Upper lobe of right lung (tissue), 1 donor: ENCODE measurements at places on chromosomes 11 and 22.

- DNase-seq = no peak
These were observed 5.0 kb downstream of the THY1 start for GRCh38 chr11:119417726-119418540.

- peak; percentile 41 for DNase-seq
These were observed 959 bp upstream of the HIPK3 start for GRCh38 chr11:33256031-33256812.

- DNase-seq = no peak
These were observed 4.9 kb downstream of the MMP13 start for GRCh38 chr11:102950622-102951081.

- no peak for DNase-seq
These were observed 7.6 kb upstream of the SLC39A13 start for GRCh38 chr11:47400768-47401279.

DNA sequence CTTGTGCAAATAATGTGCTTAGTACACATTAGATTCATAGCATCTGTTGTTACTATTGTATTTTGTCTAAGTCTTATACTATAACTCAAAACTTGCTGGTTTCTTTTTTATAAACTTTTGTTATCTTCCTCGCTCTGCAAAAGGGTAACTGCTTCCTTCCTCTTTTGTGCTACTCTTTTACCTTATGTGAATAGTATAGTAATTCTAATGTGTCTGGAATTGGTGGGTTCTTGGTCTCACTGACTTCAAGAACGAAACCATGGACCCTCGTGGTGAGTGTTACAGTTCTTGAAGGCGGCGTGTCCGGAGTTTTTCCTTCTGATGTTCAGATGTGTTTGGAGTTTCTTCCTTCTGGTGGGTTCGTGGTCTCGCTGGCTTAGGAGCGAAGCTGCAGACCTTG is 563.1 kb upstream of the LUZP2 start:
- DNase-seq = no peak

DNA sequence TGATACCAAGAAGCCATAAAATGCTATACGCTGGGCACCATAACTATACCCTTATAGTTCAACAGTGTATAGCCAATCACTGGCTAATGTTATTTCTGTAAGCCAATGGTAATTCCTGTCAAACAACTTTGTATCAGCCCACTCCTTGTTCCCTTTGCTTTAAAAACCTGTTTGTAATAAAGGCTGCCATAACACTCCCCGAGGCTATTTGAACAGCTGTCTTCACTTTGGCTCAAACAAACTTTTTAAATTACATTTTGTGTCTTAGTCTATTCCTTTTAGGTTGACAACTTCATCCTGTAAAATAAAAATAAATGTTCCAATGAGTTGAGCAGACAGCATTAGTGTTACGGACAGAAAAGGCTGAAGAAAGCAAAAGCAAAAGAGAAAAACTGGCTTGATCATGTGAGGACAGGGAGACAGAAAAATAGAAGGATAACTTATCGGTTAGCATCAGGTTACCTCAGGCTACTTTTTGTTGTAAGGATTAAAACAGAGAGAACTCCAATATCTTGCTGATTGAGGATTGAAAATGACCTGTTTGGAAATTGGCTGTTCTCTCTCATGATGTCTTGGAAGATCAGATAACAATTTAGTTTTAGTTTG is 95.0 kb downstream of the AASDHPPT start:
- no peak for DNase-seq

DNA sequence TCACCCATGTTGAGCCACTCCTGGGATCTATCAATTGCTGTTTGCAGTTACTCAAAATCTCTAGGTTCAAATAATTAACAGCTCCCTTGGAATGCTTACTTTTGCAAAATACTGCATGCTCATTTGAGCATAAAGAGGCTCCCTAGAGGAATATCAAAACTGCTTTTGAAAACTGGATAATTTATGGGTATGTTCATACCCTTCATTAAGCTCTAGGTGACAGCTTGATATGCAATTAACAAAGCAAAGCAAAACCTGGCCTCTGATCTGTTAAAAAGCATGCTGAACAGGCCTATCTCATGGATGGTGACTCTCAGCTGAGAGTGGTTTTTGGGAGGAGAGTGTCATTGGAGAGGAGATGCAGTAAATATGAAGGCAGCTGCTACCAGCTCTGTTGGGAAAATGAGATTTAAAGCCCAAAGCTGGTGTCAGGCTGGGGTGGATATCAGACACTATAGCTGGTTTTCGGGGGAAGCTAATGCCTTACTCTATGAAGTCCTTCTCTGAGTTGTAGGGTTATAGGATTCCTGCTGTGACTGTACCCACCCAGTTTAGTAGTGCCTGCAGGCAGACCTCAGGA is 110.9 kb downstream of the RASSF10 start:
- no peak for DNase-seq

DNA sequence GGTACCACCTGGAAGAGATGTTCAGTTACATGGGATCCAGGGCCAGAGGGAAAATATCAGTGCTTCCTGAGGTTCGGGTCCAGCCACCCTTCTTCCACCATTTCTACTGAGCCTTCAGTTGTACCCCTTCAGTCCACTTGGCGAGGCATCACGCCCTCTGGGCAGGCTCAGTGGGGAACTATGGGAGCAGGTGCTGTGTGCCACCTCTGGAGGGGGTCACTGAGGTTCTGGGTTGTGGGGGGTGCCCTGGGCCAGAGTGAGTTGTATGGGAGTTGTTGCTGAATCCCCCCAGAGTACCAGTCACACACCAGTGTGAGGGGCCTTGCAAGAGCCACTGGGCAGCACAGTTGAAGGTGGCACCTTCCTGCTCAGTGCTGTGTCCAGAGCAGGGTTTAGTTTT is 2.7 kb upstream of the SREBF2 start:
- DNase-seq = no peak

DNA sequence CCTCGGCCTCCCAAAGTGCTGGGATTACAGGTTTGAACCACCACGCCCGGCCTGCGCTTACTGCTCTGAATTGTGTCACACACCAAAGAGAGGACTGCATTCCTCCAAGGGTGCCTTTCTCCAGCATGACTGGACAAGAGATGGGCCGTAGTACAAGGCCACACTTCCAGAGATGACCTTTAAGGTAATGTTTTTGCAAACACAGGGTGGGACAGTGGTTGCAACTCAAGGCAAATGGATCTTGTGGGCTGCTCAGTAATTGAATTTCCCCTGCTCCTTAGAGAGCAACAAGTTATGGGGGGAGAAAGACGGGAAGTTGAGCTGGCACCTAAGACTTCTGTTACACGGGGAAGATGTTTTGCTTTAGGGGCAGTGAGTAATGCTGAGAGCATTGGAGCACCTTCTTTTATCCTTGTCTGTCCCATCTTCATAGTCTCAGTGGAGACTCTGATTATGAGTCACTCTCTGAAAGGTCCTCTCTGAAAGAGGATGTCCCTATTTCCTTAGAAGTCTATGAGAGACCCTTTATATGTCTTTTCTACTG is 66.3 kb downstream of the C11orf91 start:
- no peak for DNase-seq

DNA sequence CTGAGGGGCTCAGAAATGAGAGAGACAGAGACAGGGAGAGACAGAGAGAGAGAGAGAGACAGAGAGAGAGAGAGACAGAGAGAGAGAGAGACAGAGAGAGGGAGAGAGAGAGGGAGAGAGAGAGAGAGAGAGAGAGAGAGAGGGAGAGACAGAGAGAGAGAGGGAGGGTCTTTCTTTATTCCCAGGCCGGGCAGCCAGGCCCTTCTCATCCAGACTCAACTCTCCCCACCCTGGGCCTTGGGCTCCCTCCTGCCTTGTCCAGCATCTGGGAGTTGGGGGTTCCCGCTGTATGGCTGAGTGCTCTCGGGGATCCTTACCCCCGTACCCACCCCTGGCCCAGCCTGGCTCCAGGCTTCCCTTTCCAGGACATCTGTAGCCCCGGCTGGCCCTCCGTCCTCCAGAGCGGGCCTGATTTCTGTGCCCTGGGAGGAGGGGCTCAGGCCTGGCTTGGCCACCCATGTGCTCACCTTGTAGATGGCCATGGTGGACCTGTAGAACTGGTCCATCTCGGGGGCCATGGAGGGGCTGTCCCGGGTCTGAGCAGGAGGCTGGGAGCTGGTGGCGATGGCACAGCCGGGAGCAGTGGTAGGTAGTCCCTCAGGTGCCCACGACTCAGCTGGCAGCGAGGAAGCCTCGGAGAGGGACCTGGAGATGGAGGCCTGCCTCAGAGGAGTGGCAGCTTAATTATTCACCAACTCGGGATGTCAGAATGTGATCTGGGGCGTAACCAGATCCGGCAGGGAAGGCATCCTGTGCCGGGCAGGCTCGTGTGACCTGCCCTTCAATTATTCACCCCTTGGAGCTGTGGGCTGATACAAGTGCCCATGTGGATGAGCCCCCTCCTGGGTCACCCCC is at the start of gene BAIAP2L2:
Gene BAIAP2L2, minus strand, starts transcription at position 677 of the 855 bp plus-strand sequence. Its CDS starts 159 bp downstream, at position 518.
- DNase-seq = no peak

DNA sequence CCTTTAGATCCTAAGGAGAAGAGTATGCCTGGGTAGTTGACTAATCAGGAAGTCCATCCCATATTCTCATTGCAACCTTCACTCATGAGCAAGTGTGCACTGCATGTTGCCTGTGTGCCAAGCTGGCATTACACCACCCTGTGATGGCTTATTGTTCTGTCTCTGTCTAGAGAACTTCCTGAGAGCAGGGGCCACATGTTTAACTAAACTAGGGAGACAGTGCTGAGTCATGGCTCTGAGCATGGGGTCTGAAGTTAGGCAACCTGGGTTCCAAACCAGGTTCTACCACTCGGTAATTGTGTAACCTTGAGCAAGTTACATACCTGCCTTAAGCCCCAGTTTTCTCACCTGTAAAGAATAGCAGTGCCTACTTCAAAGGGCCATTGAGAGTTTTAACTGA is 39.6 kb downstream of the CSNK2A3 start:
- peak; percentile 67 for DNase-seq

- DNase-seq = peak; percentile 12
These were observed 50.7 kb downstream of the MICAL2 start for GRCh38 chr11:12161137-12161536.

DNA sequence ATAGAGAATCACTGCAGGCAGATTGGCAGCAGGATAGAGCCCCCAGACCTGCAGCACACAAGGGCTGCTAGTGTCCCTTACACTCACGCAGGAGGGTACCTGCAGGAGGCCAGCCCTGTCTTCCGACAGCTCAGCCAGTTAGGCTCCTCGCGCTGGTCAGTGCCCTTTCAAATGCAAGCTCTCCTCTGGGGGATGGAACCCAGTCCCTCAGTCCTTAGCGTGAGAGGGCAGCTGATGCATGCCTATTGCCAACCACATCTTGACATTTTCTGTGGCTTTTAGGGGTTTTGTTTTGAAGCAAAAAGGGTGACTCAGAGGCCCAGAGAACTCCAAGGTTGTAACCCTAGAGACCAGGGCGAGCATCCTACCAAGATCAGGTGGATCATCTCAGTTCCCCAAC is 40.0 kb downstream of the WNT11 start:
- DNase-seq = no peak

- DNase-seq = no peak
These were observed 769.5 kb upstream of the ANO3 start for GRCh38 chr11:25562417-25562816.

DNA sequence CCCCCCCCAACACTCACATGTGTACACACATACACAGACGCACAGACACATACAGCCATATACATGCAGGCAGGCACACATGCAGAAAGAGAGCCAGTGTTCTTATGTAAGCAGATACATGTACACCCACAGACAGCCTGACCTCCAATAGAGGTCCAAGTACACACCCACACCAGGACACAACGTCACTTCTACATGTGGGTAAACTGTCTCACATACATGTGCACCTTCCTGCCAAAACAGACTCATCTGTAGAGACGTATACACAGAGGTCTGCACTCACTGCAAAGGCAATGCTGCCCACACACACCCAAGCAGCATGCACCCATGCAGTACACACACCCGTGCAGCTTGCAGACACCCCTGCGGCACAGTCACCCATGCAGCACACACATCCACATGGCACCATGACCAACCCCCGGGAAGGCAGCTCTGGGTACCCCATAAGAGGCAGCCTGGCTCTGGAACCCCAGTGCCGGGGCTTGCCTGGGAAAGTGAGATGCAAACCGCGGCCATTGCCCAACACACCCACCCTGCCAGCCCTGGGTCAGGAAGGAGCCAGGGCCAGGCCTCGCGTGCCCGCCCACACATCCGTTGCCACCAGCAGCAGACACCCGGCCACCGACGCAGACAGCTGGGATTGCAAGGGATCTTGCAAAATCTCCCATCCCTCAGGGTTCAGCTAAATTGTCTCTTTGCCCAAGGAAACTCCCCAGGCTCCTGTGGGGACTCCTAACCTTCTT is 10.1 kb downstream of the CASTOR1 start:
- peak; percentile 93 for DNase-seq

DNA sequence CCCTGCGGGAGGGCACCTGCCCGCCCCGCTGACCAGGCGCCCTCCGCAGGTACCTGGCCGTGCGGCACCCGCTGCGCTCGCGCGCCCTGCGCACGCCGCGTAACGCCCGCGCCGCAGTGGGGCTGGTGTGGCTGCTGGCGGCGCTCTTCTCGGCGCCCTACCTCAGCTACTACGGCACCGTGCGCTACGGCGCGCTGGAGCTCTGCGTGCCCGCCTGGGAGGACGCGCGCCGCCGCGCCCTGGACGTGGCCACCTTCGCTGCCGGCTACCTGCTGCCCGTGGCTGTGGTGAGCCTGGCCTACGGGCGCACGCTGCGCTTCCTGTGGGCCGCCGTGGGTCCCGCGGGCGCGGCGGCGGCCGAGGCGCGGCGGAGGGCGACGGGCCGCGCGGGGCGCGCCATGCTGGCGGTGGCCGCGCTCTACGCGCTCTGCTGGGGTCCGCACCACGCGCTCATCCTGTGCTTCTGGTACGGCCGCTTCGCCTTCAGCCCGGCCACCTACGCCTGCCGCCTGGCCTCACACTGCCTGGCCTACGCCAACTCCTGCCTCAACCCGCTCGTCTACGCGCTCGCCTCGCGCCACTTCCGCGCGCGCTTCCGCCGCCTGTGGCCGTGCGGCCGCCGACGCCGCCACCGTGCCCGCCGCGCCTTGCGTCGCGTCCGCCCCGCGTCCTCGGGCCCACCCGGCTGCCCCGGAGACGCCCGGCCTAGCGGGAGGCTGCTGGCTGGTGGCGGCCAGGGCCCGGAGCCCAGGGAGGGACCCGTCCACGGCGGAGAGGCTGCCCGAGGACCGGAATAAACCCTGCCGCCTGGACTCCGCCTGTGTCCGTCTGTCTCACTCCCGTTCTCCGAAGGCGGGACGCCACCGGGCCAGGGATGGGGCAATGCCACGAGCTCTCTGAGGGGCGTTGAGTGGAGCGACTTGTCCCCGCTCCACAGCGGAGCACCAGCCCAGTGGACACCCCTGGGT is 1.8 kb downstream of the GALR3 start:
- no peak for DNase-seq
